ENCODE measurements at places on chromosomes 5 and 9.

GRCh38 chr9:91210318-91210717 is 151.4 kb downstream of the AUH start:
- DNase-seq = no peak

GRCh38 chr9:99071313-99072039 is 33.4 kb upstream of the TGFBR1 start:
- no peak for DNase-seq

GRCh38 chr5:84028093-84028492 is 307.4 kb upstream of the HAPLN1 start:
- DNase-seq = no peak

DNA sequence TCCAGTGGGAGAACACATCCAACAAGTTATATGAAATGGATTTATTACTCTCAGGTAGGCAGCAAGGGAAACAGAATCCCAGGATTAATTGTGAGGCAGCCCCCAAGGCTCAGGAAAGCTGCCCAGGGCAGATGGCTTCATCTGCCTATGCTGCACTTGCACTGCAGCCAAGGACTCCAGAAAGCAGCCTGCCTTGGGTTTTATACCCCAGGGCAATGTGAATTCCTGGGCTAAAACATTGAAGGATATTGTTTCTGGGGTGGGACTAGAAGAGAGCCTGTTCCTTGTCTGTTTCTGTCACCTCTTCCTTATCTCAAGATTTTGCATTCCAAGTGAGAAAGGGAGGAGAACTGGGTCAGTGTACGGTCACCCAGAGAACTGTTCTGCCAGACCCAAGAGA is 8.8 kb upstream of the CCL27 start:
- no peak for DNase-seq

DNA sequence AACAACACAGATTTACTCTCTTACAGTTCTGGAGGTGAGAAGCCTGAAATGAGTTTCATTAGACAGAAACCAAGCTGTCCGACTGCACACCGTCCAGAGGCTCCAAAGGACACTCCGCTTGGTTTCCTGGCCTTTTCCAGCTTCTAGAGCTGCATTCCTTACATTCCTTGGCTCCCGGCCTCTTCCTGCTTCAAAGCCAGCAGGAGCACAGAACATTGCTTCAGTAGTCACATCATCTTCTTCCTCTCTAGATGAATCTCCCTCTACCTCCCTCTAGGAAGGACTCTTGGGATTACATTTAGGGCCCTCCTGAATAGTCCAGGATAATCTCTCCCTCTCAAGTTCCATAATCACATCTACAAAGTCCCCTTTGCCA is 213.3 kb downstream of the CDK5RAP2 start:
- DNase-seq = no peak

DNA sequence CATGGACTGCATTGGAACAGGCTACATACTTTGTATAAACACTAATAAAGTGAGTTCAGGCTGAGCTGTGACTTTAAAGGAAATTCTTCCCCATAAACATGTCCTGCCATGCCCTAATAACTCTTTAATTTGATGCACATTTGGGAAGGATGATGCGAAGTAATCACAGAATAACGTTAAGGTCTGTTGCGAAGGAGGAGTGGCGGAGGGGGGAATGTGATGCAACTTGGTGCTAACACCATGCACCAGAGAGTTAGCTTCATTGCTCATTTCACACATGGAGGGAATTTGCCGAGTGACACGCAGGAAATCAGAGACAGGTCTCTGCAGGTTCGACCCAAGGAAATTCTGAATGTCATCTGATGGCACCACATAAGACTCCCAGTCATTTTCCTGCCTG is 32.9 kb downstream of the SLIT3 start:
- DNase-seq = no peak

DNA sequence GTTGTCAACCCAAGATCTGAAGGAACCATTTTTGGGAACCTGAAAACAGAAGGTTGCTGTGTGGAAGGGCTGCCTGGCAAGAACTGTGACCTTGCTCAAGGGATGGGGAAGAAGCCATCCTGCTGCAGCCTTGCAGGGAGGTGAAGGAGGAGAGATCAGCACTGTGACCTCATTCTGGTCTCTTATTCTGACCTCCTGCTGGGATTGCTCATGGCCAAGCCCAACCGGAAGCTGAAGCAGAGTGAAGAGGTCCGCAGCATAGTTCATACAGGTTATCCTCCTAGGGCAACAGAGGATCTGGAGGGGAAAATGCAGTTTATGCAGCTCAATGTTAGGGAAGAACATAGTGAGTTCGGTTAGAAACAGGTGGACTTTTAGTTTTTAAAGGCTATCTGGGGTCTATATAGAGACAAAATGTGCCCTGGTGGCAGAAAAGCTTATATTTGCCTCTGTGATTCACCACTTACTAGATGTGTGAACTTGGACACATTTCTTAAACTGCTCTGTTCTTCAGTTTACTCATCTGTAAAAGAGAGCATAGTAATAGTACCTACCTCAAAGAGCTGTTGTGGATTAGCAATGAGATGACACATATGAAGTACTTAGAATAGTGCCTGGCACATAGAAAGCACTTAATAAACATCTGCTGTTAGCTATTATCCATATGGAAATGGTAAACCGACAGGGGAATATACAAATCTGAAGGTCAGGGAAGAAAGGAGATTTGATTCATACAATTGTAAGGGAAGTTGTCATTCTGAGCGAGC is 57.9 kb upstream of the BNC2 start:
- no peak for DNase-seq

DNA sequence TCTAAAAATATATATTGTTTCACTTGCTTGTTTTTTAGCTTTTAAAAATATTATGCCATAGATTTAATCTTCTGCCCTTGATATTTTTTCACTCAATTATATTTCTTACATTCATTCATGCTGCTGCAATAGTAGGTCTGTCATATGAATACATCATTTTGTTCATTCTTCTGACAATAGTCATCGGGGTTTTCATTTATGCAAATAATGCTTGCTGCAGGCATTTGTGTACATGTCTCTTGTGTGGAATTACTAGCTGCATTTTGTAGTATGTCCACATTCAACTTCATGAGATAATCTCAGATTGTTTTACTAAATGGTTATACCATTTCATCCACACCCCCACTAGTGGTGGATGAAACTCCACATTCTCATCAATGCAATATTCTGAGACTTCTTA is 5.3 kb upstream of the PLPP1 start:
- DNase-seq = no peak

Measured in brain (organoid and tissue), 16 donors.